Stimulated activated CD4-positive, alpha-beta T cell treated with anti-CD3 and anti-CD28 coated beads, TNF-alpha, amount 100 ng/mL, for 4 hours (primary cell): ENCODE measurements at places on chromosomes 12 and 14.

GRCh38 chr12:114776731-114777442, 92.9 kb upstream of the TBX3 start:
- DNase-seq: no peak

- DNase-seq: no peak
These were observed 5.4 kb downstream of the TTC7B start for GRCh38 chr14:90810806-90811205.

- no peak for DNase-seq
These were observed 950.2 kb downstream of the BCL11B start for GRCh38 chr14:98321841-98322240.

GRCh38 chr14:34081576-34082136, 130.8 kb upstream of the EGLN3 start:
- DNase-seq: no peak

DNA sequence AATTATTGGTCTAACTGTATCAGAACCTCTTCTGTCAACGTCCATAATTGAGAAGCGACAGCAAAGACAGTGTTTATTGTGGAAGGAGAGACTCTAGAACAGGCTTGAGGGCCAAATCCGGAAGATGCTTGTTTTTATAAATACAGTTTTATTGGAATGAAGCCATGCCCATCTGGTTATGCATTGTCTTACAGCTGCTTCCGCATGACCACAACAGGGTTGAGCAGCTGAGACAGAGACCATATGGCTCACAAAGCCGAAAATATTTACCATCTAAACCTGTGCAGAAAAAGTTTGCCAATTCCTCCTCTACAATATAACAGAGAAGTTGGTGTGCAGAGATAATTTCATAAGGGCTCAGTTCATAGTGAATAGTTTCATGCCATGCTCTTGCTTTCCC, 24.5 kb downstream of the PRKAB1 start:
- no peak for DNase-seq

- no peak for DNase-seq
These were observed 13.7 kb downstream of the KRT1 start for GRCh38 chr12:52666471-52666870.

GRCh38 chr12:65327207-65328076, 49.0 kb downstream of the MSRB3 start:
- DNase-seq: no peak

- DNase-seq: no peak
These were observed 259.1 kb downstream of the PCNX1 start for GRCh38 chr14:71166180-71166837.
